ENCODE measurements at places on chromosomes 4 and X. TPM values are rescaled to one million over a fixed set of nuclear protein-coding genes. Genes with fewer than 3 reads are reported as not detected.

Gene MED14
- total RNA-seq: 10.0 TPM

Gene POLN
- total RNA-seq: 1.8 TPM

Gene HTN3
- not detected for total RNA-seq

Gene HS6ST2
- not detected for total RNA-seq

Gene PCDH18
- total RNA-seq: 255 TPM

Gene EFHC2
- not detected for total RNA-seq

Gene FHIP1A
- 0.11 TPM for total RNA-seq

Gene P2RY10
- not detected for total RNA-seq

Gene SPIN2A
- not detected for total RNA-seq

Gene NAP1L2
- not detected for total RNA-seq

Gene AMBN
- total RNA-seq: not detected

Gene OPRPN
- not detected for total RNA-seq

Gene MTMR8
- total RNA-seq: not detected

Gene SHROOM3
- 44.6 TPM for total RNA-seq

Gene FAM236A
- total RNA-seq: not detected

Gene CRMP1
- total RNA-seq: not detected

Gene FRG2
- total RNA-seq: not detected

Gene DNASE1L1
- total RNA-seq: 60.7 TPM

Gene SPATA4
- total RNA-seq: not detected

Gene DRD5
- not detected for total RNA-seq

Gene GSX2
- total RNA-seq: not detected

Gene PAGE5
- total RNA-seq: not detected

Gene ZDHHC15
- not detected for total RNA-seq

Gene EGFL6
- total RNA-seq: not detected

Gene MAGEA8
- total RNA-seq: not detected

Gene NPY5R
- not detected for total RNA-seq

Gene SMIM14
- total RNA-seq: 67.5 TPM

Gene CT45A10
- not detected for total RNA-seq

Gene TBC1D19
- total RNA-seq: 37.3 TPM

Gene CSN2
- total RNA-seq: not detected

Gene VCX
- total RNA-seq: not detected

Gene PLAC8
- total RNA-seq: not detected

Gene LGI2
- not detected for total RNA-seq

Gene PRDM8
- total RNA-seq: 4.4 TPM

Gene SUPT20HL1
- total RNA-seq: not detected

Gene ITIH6
- total RNA-seq: not detected

Gene GLRA2
- not detected for total RNA-seq

Gene CDKL2
- total RNA-seq: not detected

Gene NDST3
- not detected for total RNA-seq

Gene TCEAL6
- not detected for total RNA-seq

Gene FAT4
- 22.0 TPM for total RNA-seq

Gene ANXA10
- not detected for total RNA-seq

Gene RPL10
- total RNA-seq: 3,014 TPM

Gene ZNF157
- total RNA-seq: not detected

Gene GYPA
- not detected for total RNA-seq

Gene FRAS1
- total RNA-seq: 20.0 TPM

Gene SRPX
- total RNA-seq: 75.7 TPM

Gene ZBTB33
- 11.6 TPM for total RNA-seq

Gene PAGE2
- not detected for total RNA-seq

Gene CSAG2
- not detected for total RNA-seq

Gene NAA15
- total RNA-seq: 29.2 TPM

Gene RIBC1
- total RNA-seq: 0.32 TPM

Gene SAP30
- total RNA-seq: 4.4 TPM

Gene MFSD8
- total RNA-seq: 21.8 TPM

Gene PAK3
- total RNA-seq: not detected

Gene USP17L19
- total RNA-seq: not detected

Gene TXK
- total RNA-seq: not detected

Gene STARD8
- 4.9 TPM for total RNA-seq

Gene BEND4
- total RNA-seq: not detected

Data from GM23248 (cell line).